ENCODE measurements at places on chromosomes 7 and 10. TPM values are rescaled to one million over a fixed set of nuclear protein-coding genes. Genes with fewer than 3 reads are reported as not detected.

Gene ICA1
- 8.5 TPM for polyA plus RNA-seq

DNA sequence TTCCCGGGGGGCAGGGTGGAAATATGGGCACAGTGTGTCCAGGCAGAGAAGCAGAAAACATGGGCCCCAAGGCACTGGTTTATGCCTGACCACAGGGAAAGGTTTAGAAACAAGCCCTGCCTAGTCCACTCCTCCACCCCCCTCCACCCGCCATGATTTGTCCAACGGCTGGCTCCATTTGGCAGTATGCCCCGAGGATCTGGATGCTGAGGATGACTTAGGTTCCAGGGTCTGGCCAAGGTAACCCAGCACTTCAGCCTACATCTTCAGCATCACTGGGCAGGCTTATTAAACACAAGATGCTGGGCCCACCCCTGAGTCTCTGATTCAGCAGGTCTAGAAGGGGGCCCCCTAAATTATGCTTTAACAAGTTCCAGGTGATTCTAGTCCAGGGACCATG lies 121.9 kb downstream of the RALA start:
- DNase-seq = no peak

DNA sequence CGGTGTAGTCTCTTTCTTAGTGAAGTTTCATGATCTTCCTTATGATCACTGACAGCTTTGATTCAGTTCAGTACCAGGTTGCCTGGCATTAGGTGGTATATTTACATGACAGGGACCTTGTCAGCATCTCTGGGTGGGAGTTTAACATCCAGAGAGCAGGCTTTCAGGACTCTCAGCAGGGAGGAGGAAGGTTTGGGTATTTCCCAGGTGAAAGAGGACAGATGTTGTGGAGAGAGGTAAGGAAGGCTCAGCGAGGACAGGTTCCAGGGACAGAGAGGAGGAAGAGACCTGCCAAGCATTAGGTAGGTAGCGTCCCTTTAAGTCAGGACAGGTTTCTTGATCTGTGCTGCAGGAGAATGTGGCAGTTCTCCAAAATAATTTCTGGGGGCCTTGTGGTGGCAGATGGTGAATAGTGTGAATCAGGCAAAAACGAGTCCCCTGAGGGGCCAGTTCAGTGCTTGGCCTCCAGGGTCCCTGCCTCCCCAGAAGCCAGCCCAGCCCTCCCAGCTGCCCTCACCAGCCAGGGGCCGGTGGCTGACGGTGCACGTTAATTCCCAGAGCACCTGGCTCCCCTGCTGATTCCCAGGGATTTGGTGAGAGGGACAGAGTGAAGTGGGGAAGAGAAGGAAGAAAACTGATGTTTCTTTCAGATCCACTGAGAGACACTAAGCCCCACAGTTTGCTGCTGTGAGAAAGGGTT lies 82.0 kb downstream of the VWC2 start:
- no peak for DNase-seq

- DNase-seq = peak; percentile 64
Measured at GRCh38 chr7:103989785-103990767, 618 bp upstream of the RELN start.

- no peak for DNase-seq
Measured at GRCh38 chr7:1457949-1458682, 1.2 kb downstream of the MICALL2 start.

Gene MSS51
- 37.2 TPM for polyA plus RNA-seq

- DNase-seq = peak; percentile 91
Measured at GRCh38 chr7:149714081-149714909, 59.1 kb downstream of the ZNF467 start.

GRCh38 chr7:148747274-148747673 lies 48.6 kb downstream of the CUL1 start:
- no peak for DNase-seq

DNA sequence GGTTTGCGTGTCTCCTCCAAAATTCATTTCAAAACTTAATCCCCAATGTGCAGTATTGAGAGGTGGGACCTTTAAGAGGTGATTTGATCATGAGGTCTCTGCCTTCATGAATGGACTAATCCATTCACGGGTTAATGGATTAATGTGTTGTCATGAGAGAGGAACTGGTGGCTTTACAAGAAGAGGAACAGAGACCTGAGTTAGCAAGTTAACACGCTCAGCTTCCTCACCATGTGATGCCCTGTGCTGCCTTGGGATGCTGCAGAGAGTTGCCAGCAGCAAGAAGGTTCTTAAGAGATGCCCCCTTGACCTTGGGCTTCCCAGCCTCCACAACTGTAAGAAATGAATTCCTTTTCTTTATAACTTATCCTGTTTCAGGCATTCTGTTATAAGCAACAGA lies 3.7 kb upstream of the TCTN3 start:
- DNase-seq = no peak

Gene PLEKHA1
- polyA plus RNA-seq = 34.1 TPM

Gene MICALL2
- polyA plus RNA-seq = 6.0 TPM

Gene CALHM3
- polyA plus RNA-seq = not detected

- DNase-seq = no peak
Measured at GRCh38 chr10:16930540-16930939, 113.3 kb upstream of the RSU1 start.

GRCh38 chr10:130627346-130628045 lies 491.3 kb downstream of the GLRX3 start:
- DNase-seq = no peak

Gene POLR1F
- polyA plus RNA-seq = 12.7 TPM

DNA sequence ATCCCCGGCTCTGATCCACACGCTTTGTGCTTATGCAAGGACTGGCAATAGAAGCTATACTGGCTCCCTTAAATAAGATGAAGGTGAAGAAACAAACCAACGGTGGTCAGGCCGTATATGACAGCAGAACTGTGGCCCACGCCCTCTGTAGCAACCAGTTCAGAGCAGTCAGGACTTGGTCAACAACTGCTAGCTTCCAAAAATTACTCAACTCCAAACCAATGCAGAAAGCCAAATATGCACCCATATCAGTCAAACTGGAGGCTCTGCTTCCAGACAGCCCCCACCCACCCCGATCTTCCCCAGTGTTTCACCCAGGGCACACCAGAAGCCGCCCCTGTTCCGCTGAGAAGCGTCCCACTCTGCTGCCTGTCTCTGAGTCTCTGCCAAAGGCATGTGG lies 222.3 kb upstream of the MGMT start:
- DNase-seq = no peak

Gene ASIC3
- polyA plus RNA-seq = 4.4 TPM
